Coronary artery (tissue), 2 donors: ENCODE measurements at places on chromosomes 6 and 20.

GRCh38 chr6:15849395-15849794 is 186.6 kb upstream of the DTNBP1 start:
- DNase-seq = no peak

GRCh38 chr6:7561153-7561964 is 19.9 kb downstream of the DSP start:
- DNase-seq = no peak

DNA sequence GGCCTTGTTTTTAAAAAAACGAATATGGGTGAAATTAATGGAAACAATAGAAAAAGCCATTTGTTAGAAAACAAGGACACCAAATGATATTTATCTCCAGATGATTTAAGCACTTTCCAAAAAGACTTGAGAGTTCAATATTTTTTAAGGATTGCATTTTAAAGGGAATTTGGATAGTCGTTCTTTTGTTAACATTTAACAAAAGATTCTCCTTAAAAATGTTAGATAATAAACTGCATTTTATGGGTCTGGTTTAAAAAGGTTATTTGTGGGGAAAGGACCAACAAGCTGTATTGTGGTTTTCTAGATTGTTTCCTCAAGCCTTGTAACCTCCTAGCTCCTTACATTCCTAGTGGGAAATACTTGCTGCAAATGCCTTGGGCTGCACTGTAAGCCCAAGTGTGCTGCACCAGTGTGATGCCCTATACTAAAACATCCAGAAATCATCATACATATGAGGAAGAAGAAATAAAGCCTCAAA is 1.5 kb upstream of the PHIP start:
- DNase-seq = no peak

DNA sequence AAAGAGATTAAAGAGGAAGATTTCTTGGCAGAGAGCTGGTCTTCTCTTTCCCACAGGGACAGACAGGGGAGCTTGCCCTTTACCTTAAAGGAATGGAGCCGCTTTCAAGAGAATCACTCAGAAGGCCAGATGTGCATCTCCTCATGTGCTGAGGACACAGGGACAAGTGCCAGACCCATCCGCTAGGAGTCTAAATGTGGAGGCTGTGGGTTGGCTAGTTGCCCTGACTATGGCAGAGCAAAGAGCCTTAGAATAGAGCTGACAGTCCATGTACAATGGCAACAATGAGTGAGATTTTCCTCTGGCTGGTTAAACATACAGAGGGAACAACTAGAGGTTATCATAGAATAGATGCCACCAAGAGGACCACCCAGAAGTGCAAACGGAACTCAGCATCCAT is 7.3 kb upstream of the DOK5 start:
- no peak for DNase-seq

DNA sequence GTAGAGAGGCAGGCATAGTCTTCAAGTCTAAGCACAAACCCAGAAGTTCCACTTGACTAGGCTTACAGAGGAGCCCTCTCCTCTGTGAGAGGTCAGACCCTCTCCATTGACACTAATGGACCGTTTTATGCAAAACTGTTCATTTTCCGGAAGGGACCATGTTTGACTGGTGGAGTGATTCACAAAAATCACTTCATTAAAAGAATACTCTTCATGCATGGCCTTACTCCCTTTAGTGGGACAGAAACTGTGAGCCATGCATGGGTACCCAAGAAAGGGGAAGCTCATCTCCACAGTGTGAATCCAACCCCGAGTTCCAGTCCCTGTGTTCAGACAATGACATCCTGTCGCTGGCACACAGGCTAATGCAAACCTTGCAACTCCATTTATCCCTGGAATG is 63.2 kb downstream of the OLIG3 start:
- no peak for DNase-seq

DNA sequence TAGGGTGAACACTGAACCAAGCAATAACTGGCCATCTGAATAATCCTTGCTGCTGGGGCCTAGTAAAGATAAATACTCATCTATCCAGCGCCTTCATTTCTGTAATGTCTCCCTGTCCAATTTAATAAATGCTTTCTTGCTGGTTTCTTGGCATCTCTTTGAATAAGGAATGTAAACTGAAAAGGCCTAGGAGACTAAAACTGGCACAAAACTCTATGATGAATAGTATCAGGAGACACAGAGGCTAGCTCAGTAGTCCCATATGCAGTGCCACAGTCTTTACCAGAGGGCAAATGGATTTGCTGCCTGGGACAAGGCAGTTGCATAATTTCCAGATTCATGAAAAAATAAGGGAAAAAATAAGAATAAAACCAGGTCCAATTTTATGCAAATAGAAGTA is 324.4 kb downstream of the CENPW start:
- DNase-seq = no peak

DNA sequence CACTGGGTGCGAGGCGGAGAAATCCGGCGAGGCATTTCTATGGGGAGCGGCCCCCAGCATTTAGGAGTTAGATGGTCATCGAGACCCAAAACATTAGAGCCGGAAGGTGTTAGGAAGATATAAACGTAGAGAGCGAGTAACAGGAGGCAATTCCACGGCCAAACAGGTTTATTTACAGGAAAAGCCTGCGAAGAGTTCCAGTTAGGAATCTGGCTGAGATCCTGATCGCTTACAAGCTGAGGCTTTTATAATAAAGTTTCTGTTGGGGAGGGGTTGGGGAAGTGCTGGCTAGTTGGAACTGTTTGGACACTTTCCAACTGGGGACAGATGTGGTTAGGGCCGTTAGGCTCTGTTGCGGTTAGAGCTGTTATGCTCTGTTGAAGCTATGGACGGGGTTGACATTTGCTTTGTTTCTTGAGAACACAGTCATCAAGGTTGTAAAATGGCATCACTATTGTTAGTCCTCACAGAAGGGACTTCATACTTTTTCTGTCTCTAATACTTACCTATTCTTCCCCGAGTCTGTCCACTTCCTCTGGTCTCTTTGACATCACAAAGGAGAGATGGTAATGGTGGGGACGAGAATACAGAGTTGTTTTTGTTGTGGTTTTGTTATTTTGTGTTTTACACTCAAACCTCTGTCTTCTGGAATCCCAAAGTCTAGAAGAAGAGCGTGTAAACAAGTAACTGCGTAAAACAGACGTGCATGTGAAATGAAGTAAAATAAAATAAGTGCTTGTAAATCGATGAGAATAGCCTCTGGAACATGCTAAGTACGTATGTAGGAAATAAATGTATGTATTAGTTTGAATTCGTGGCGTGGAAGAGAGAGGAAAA is 554 bp upstream of the ZSCAN31 start:
- DNase-seq = no peak

DNA sequence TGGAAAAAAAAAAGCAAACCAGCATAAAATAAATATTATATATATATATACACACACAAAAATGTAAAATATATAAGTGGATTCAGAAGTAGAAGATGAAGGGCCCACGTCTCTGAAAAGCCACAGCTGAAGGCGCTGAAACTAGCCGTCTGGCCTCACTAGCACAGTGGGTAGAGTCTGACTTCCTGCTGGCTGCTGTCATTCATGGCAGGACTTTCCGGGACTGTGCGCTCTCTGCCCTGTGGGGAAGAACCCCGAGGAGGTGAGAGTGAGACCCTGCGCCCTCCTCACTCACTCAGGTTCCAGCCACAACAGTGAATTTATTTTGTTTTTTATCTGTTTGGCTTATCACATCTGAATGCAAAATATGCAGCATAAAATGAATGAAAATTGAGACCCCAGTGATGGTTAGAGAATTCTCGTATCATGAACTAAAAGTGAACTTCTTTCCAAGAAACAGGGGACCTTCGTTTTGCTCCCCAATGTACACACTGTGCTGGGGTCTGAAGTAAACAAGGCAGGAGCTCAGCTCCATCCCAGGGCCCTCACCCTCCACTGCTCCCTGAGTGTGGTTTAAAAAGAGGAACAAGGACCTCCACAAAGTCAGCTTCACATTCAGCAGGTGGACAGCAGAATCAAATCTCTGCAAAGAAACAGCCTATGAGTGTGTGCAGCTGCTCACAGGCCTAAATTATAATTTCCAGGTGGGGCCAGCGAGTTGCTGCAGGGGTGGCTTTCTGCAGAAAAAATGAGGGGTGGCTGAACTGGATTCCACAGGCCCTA is 1.3 kb upstream of the RAMACL start:
- no peak for DNase-seq

GRCh38 chr20:45067087-45067486 is 33.8 kb downstream of the KCNS1 start:
- no peak for DNase-seq

- DNase-seq = no peak
Observed at GRCh38 chr6:28370440-28370839, 20.7 kb downstream of the ZKSCAN3 start.

DNA sequence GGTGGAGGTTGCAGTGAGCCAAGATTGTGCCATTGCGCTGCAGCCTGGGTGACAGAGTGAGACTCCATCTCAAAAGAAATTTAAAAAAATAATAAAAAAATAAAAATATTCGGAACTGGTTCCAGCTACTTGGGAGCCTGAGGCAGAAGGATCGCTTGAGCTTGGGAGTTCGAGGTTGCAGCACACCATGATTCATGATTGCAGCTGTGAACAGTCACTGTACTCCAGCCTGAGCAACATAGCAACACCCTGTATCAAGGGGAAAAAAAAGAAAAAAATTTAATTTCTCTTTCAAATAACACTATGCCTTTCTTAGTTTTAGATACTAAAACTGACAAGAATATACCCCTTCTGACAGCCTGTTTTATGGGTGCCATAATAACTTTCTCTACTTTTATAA is 10.5 kb downstream of the KDM1B start:
- no peak for DNase-seq

DNA sequence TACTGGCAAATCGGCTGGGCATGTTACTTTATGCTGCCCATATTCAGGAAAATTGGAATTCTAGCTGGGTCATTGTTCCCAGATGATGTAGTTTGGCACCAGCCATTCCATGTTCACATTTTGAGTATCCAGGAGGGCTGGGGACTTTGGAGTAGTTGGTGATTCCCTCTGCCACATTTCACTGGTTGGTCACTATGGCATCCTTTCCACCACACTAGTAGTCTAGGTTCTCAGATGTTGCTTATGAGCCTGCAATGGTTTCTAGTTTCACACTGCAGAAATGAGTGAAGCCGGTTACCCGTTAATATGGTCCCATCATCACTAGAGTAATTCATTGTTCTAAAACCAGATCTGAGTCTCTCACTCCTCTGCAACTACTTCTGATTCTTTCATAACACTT is 4.6 kb downstream of the PTPN1 start:
- DNase-seq = no peak

GRCh38 chr6:126199466-126199865 is 140.4 kb upstream of the CENPW start:
- DNase-seq = no peak

- DNase-seq = no peak
Observed at GRCh38 chr6:51814418-51814817, 273.0 kb downstream of the PKHD1 start.

- DNase-seq = no peak
Observed at GRCh38 chr20:61983965-61984364, 81.7 kb downstream of the TAF4 start.

DNA sequence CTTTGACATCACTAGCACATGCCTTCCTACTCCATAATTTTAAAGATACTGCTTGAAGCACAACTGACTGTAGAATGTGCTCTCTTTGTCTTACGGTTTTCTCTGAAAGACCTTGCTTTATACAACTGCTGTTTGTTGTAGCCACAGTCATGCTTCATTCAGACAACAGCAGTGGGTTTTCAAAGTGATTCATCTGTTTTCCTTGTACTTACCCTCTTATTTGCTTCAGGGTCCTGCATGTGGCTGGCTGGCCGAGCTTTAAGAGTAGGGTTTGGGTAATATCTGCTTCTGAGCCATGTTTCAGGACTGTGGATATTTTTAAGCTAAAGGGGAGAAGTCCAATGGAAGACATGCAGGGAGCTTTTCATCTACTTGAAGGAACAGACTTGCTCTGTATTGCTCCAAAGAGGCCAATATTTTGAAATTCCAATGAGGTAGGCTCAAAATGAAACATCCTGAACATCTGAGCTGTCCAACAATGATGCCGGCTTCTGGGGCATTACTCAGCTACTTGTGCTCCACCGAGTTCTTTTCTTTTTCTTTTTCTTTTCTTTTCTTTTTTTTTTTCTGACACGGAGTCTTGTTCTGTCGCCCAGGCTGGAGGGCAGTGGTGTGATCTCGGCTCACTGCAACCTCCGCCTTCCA is 160.2 kb upstream of the SGK1 start:
- DNase-seq = no peak

DNA sequence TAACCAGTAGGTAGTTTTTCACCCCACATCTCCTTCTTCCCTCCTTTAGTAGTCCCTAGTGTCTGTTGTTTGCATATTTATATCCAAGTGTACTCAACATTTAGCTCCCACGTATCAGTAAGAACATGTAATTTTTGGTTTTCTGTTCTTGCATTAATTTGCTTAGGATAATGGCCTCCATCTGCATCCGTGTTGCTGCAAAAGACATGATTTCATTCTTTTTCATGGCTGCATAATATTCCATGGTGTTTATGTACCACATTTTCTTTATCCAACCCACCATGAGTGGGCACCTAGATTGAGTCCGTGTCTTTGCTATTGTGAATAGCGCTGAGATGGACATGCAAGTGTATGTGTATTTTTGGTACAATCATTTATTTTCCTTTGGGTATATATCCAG is 306.8 kb downstream of the NKAIN2 start:
- no peak for DNase-seq

- no peak for DNase-seq
Observed at GRCh38 chr20:6057139-6057538, 3.3 kb upstream of the LRRN4 start.

- DNase-seq = no peak
Observed at GRCh38 chr20:38354227-38354626, 7.9 kb downstream of the LBP start.

GRCh38 chr20:57407541-57407956 is 16.4 kb downstream of the RBM38 start:
- no peak for DNase-seq

DNA sequence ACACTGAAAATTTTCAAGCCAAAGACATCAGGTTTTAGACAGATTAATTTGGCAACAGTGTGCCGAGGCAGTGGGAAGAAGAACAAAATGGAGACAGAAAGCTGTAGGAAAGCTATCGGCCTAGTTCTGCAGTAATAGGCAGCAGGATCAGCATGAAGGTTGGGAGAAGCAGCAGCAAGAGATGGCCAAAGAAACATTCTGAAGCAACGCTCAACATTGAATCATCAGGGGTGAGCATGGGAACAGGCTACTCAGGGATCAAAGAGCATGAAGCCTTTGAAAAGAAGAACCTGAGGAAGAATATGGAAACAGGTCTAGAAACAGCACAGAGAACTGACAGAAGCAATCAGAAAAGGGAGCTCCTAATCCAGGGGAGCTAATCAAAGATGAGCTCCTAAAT is 7.1 kb upstream of the DST start:
- DNase-seq = no peak

GRCh38 chr6:163717106-163717764 is 302.7 kb downstream of the QKI start:
- DNase-seq = no peak

DNA sequence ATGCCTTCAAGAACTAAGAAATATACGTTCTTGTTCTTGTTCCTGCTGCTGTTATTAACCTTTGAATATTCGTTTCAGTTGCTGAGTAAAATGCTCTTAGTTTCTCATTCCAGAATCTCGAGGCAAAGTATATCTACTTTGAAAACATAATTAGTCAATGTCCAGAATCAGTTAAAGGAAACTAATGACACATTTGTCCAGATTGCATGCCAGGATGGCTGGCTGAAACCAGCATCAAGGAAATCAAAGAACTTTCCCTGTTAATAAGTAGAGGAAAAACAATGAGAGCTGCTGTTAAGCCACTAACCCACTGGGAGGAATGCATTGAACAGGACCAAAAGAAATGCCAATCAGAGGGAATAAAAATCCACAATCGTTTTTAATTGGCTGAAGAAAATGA is 196.9 kb downstream of the ALDH8A1 start:
- no peak for DNase-seq

GRCh38 chr6:140845701-140846100 is 1287.0 kb upstream of the GJE1 start:
- DNase-seq = no peak
